ENCODE measurements at places on chromosomes 7 and 10.

GRCh38 chr7:45036796-45037195 is 36.8 kb downstream of the CCM2 start:
- no peak for DNase-seq
- H3K4me1 ChIP-seq: peaks cover 62% of the 10 kb centered on the region

GRCh38 chr7:116672596-116673456 is 830 bp downstream of the MET start:
- DNase-seq: no peak
- H3K27me3 ChIP-seq: peaks cover 67% of the 10 kb centered on the region
- no peaks in the 10 kb centered on the region for H3K36me3 ChIP-seq
- H3K27ac ChIP-seq: no peak overlapping the region
- no peaks in the 10 kb centered on the region for H3K4me1 ChIP-seq

- no peak for DNase-seq
- no peak overlapping the region for H3K27ac ChIP-seq
- no peaks in the 10 kb centered on the region for H3K36me3 ChIP-seq
- H3K4me1 ChIP-seq: no peaks in the 10 kb centered on the region
Measured at GRCh38 chr10:23525406-23525805, 86.5 kb downstream of the OTUD1 start.

- DNase-seq: no peak
- peaks cover 26% of the 10 kb centered on the region for H3K27me3 ChIP-seq
- H3K36me3 ChIP-seq: no peaks in the 10 kb centered on the region
- H3K4me1 ChIP-seq: peaks cover 26% of the 10 kb centered on the region
Measured at GRCh38 chr7:24764972-24765744, 7.9 kb upstream of the GSDME start.

- H3K27ac ChIP-seq: no peak overlapping the region
- no peak for DNase-seq
- H3K4me1 ChIP-seq: no peaks in the 10 kb centered on the region
- H3K4me3 ChIP-seq: no peak overlapping the region
Measured at GRCh38 chr7:85289279-85289678, 102.4 kb upstream of the SEMA3D start.

- DNase-seq: peak; percentile 33
- H3K4me1 ChIP-seq: peaks cover 54% of the 10 kb centered on the region
- peak overlapping the region; percentile 99 for H3K4me3 ChIP-seq
- H3K27ac ChIP-seq: peak overlapping the region; percentile 100
Measured at GRCh38 chr7:23530405-23530804, 1.4 kb downstream of the TRA2A start.

- no peak overlapping the region for H3K27ac ChIP-seq
- H3K27me3 ChIP-seq: no peaks in the 10 kb centered on the region
- DNase-seq: no peak
- no peaks in the 10 kb centered on the region for H3K36me3 ChIP-seq
- no peak overlapping the region for H3K4me3 ChIP-seq
Measured at GRCh38 chr7:71511361-71511807, 379.4 kb downstream of the GALNT17 start.

DNA sequence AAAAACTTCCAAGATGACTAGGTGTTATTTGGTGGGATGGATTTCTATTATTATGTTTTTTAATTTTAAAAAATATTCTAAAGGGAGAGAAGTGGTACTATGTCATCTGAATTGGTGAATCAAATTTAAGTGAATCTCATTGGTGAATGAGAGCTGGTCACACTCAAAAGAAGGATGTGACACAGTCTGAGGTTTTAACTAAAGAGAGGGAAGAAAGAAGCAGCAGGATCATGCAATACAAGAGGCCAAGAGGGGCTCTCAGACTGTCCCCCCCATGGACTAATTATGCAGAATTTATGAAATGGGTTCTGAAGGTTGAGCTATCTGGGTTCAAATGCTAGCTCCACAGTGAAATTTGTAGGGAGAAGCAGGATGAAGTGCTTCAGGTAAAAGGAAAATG is 16.2 kb downstream of the MACC1 start:
- no peak overlapping the region for H3K27ac ChIP-seq
- H3K4me3 ChIP-seq: no peak overlapping the region
- peaks cover 5% of the 10 kb centered on the region for H3K4me1 ChIP-seq
- DNase-seq: no peak

DNA sequence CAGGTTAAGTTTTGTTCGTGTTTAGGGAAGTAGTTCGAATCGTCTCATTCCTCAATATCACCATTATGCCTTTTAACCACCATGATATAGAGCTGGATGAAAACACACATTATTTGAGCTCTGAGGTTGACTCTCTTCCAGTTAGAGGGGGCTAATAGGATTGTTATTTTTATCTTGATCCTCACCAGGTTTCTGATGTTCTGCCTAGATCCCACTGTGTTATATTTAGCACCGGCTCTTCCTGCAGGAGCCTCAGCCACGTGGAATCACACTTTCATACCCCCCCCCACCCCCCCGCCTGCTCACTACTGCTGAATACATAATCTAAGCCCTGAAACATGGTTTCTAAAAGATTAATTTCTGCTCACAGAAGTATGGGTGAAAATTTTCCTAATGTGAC is 88.3 kb downstream of the NRCAM start:
- no peaks in the 10 kb centered on the region for H3K36me3 ChIP-seq
- H3K4me3 ChIP-seq: no peak overlapping the region

- no peak for DNase-seq
- no peak overlapping the region for H3K4me3 ChIP-seq
- H3K36me3 ChIP-seq: no peaks in the 10 kb centered on the region
- H3K27me3 ChIP-seq: no peaks in the 10 kb centered on the region
- H3K4me1 ChIP-seq: no peaks in the 10 kb centered on the region
- H3K27ac ChIP-seq: no peak overlapping the region
Measured at GRCh38 chr10:15658069-15658702, 61.5 kb downstream of the ITGA8 start.

DNA sequence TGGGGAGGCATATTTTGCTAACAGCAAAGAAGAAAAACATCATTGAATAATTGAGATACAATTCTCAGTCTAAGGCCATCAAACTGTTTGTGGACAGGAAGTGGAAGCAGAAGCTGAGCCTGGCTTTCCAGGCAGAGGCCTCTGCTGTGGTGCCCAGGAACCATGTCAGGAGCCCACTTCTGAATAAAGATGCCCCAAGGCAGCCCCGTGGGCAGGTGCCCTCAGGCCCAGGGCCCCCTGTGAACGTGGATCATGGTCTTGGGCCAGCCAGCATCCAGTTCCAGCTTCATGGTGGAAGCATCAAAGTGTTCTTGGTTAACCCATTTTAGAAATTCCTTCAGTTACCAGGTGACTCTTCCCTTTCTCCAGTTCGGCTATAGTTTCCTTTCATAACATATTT is 346.8 kb downstream of the PTPRN2 start:
- no peaks in the 10 kb centered on the region for H3K36me3 ChIP-seq
- no peaks in the 10 kb centered on the region for H3K4me1 ChIP-seq
- DNase-seq: no peak
- H3K4me3 ChIP-seq: no peak overlapping the region

Measured in activated T-helper 1 cell treated with anti-CD3 and anti-CD28 coated beads, Interleukin-12 subunit alpha, Interleukin-12 subunit beta, Interleukin-2, Interleukin-4 antibody, amounts not matched to agents 30 ng/mL and 10 ng/mL and 1 ng/mL, durations not matched to agents 14 hours and 24 hours and 36 hours (primary cell).